Endothelial cell of coronary artery (primary cell): ENCODE measurements at places on chromosomes 6 and 20. TPM values are rescaled to one million over a fixed set of nuclear protein-coding genes. Genes with fewer than 3 reads are reported as not detected.

Gene XKR7
- not detected in 2 replicates for total RNA-seq

Gene KCNK5
- total RNA-seq = not detected in 2 replicates

Gene TPD52L1
- 2.9 and 3.3 TPM in 2 replicates for total RNA-seq

Gene RBM39
- total RNA-seq = 289 and 347 TPM in 2 replicates

Gene SLC13A3
- 0.09 and 0.38 TPM in 2 replicates for total RNA-seq
